ENCODE measurements at places on chromosomes 6 and 20. TPM values are rescaled to one million over a fixed set of nuclear protein-coding genes. Genes with fewer than 3 reads are reported as not detected.

Gene HRH3
- not detected for polyA plus RNA-seq

GRCh38 chr6:41092421-41093140 is 19.8 kb downstream of the NFYA start:
- peak; percentile 41 for DNase-seq

Gene TOX2
- polyA plus RNA-seq = 13.3 TPM

Gene EDN1
- 4.4 TPM for polyA plus RNA-seq

Gene NMBR
- polyA plus RNA-seq = not detected

Gene BTBD3
- 24.9 TPM for polyA plus RNA-seq

DNA sequence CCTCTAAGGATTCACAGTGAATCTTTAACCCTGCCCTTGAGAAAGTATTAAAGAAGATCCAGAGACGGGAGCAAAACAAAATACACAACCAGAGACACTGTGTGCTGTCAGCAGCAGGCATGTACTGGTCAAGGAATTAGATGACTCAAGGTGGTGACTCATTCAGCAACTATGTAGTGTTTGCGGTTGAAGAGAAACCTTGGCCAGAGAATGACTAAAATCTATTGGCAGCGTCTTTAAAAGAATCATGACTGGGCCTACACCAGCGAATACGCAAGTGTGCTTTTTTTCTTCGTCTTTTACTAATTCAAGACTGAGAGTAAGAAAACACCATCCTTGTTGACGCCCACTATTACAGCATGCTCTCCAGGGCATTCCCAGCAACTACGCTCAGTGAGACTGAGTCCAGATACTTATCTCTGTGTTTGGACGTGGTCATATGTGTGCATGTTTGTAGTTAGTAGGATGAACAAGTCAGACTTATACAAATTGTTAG is 72.4 kb upstream of the BACH2 start:
- DNase-seq = peak; percentile 92

Gene GSTA3
- polyA plus RNA-seq = 1.00 TPM

- DNase-seq = no peak
These were observed 9.2 kb downstream of the LY86 start for GRCh38 chr6:6597682-6598081.

Gene MYL9
- polyA plus RNA-seq = 101 TPM

Gene DAAM2
- 17.9 TPM for polyA plus RNA-seq

GRCh38 chr20:43507150-43508080 is at the start of gene L3MBTL1:
Gene L3MBTL1 (plus strand): TSS chr20:43507697. CDS start chr20:43513504, 5,807 bp downstream.
- peak; percentile 85 for DNase-seq

DNA sequence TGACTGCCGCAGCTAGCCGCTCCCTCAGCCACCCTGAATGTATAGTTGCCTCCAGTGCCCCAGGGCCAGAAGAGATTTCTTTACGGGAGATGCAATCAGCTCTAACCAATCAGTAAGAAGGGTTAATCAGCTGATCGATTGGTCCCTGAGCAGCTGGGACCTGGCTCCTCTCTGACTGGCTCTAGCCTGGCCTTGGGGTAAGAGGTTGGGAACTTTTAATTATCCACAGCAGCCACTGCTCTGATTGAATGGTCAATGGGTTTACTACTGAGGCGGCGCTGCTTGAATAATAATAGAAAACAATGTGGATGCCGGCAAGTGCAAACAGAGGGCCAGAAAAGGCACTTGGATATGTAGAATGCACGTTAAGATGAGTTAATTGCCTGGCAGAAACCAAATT is 99.8 kb downstream of the TFAP2A start:
- DNase-seq = no peak

DNA sequence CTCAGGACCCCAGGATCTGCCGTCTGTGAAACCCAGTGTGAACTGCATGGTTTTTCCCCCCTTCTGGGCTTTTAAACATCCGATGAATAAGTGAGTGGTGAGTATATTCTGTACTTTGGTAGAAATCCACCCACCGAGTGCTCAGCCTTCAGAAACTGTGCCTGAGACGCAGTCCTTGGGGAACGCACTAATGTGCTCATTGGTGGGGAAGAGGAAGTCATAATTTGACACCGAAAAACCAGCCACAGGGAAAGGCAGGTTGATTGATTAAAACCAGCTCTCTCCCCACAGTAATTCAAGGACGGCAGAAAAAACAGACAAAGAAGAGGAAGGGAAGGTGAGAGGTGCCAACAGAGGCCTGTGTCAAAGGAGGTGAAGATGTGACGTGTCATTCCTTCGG is 21.7 kb downstream of the EDN3 start:
- no peak for DNase-seq

Gene TP53TG5
- 0.33 TPM for polyA plus RNA-seq

DNA sequence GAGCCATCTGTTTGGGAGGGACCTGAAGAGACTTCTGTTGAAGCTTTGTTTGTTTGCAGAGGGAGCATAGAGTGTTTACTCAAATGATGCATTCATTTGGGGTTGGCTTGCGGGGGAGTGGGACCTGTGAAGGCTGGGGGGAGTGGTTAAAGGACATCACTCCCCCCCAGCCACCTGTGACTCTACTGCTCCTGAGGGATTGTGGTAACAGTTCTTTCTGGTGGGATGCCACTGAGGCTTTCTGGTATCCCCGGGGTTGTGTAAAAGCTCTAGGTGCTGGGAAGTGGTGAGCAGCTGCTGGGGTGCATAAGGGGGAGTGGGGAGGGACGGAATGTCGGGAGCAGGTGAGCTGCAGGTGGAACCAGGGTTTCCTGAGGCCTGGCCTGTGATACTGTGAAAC is 239.2 kb upstream of the QKI start:
- DNase-seq = no peak

Gene ASIP
- 1.1 TPM for polyA plus RNA-seq

Data from stomach (tissue), 19 donors.